ENCODE measurements at places on chromosomes 16 and 17.

DNA sequence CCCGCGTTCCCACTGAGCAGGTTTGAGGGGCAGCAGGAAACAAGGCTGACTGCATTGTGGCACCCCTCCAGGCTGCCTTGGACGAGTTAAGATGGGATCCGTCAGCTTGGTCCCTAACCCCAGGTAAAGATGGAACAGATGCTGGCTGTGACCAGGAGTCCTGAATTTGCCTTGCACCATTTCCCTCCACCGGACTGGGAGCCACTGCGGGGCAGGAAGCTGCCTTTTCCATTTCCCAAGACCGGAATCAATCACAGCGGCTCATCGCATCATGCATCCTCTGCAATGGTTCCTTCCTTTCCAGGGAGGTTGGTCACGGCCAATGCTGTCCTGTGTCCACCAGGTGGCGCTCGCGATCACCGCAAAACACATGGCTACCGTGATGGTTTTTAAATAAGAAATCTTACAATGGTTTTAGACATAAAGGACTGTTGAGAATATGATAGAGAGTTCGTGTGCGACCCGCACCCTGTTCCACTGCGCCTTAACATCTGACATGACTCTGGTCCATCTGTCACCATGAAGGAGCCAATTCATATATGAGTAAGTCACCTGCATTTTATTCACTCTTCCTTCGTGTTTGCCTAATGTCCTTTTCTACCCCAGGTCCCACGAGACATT lies 6.8 kb upstream of the MEAK7 start:
- peak; percentile 86 for DNase-seq

- peak; percentile 82 for DNase-seq
These were observed 5.3 kb upstream of the WIPI1 start for GRCh38 chr17:68462381-68463210.

DNA sequence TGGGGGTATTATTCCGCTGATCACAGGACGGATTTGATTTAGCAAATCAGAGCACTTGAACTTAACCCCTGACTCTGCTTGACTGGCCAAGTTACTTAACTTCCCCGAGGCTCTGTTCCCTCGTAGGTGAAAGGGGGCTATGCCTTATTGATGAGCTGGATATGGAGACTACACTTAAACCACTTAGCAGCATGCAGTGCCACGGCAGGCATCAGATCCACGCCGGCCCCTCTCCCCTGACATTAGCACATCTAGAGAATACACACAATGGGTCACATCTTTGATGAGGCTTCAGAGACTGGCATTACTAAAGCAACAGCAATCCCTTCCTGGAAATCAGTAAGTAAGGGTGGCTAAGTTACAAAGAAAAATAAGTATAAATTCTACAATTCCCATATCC lies 71.0 kb downstream of the ABCC12 start:
- DNase-seq: no peak

- DNase-seq: peak; percentile 16
These were observed 6.0 kb upstream of the DPEP1 start for GRCh38 chr16:89607453-89607852.

DNA sequence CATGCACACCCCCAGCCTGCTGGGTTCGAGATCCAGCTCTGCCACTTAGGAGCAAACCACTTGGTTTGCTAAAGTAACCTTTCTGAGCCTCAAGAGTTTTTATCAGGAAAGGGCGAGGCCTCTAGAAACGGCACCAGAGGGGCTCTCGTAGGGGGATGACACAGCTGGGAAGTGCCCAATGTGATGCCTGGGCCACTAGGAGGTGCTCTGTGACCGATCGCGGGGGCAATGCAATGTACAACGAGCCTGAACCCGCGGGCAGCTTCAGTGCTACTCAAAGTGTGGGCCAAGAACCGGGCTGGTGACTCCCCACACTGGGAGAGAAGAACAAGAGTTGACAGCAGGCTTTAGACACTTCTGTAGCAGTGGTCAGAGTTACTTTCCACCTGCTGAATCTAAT lies 9.4 kb downstream of the C16orf89 start:
- peak; percentile 59 for DNase-seq

DNA sequence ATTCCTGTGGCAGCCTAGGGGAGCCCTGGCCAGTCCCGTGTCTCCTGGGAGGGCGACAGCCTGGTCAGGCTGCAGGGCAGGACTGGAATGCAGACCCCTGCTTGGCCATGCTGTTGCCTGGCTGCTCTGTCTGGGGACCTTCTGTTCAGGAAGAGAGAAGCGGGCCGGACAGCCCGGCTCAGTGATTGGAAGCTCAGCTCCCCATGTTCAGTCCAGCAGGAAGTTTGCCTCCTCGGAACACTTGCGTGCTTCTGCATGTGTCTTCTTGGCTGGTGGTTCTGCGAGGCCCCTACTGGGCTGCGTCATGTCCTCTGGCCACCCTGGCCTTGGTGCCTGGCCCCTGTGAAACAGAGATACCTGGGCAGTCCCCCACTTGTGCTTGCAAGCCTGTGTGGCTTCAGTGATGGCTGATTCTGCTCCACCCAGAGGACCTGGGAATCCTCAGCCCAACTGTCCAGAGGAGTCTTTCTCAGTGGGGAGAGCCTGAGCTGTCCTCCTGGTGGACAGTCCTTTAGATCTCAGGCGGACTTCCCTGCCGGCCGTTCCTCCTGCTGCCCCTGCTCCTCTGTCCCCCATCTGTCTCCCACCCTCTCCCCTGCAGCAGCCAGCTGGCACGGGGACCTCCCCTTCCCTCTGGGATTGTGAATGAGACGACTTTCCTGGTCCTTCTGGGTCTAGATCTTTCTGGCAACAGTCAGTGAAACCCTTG lies 279.5 kb downstream of the SEC14L1 start:
- DNase-seq: no peak

GRCh38 chr17:40399185-40399584 lies 18.5 kb downstream of the TOP2A start:
- DNase-seq: peak; percentile 74

GRCh38 chr17:50560931-50561745 lies 623 bp downstream of the CACNA1G start:
- no peak for DNase-seq

GRCh38 chr17:82351254-82351712 lies 7.8 kb upstream of the TEX19 start:
- no peak for DNase-seq

DNA sequence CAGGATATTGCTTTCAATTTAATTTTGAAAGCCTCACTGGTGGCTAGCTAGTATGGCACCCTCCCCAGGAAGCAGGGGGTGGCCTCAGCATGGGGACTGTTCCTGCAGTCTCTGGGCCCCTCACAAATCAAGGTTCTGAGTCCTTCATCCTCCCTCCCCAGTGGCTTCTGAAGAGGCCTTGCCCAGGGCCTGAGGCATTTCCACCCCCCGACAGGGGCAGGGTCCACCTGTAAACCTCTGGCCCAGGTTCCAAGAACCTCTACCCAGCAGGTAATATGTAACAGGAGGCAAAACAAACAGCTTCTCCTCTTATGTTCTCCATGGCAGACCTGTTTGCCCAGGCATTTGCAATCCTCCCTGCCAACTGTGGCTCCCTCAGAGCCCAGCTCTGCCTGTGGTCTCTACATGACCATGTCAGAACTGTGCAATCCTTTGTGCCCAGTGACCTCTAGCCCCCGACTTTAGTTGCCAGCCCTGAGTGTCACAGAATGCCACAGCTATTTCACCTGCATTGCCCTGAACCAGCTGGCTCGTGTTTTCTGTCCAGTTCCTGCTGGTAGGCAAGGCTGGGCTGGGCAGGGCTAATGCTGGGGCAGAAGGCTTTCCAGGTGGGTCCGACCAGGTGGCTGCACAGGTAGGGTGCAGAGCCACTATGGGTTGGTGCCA lies 14.3 kb downstream of the ACSF2 start:
- no peak for DNase-seq

- DNase-seq: no peak
These were observed 59.9 kb upstream of the GRIN2A start for GRCh38 chr16:10242097-10242496.

DNA sequence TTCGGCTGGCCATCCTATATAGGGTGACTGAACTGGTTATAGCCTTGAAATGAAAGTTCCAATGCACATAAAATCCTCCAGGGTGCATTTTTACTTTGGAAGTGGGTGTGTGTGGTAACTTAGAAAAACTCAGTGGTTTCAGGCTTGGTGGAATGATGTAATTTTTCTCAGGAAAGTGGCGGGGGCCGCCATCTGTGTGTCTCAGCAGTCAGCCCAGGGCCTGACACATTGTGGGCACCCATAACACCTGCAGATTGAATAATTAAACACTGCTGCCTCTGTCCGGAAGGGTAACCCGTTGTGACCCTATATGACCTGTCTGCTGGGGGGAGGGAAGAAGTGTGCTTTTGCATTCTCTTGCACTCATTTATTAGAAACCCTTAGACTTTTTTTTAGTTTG lies 2.2 kb upstream of the PDP2 start:
- DNase-seq: peak; percentile 84

DNA sequence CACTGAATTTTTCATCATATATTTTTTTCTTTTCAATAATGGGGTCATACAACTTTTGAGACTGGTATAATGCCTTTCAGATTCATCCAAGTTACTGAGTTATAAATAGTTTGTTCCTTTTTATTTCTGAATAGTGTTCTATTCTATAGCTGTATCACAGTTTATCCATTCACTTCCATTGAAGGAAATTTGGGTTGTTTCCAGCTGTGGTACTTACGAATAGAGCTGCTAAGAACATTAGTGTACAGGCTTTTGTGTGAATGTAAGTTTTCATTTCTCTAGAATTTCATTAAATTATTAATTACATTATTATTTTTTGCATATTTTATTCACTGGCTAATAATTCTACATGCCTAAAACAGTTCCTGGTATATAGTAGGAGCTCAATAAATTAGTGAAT lies 52.9 kb downstream of the SNTB2 start:
- DNase-seq: no peak

DNA sequence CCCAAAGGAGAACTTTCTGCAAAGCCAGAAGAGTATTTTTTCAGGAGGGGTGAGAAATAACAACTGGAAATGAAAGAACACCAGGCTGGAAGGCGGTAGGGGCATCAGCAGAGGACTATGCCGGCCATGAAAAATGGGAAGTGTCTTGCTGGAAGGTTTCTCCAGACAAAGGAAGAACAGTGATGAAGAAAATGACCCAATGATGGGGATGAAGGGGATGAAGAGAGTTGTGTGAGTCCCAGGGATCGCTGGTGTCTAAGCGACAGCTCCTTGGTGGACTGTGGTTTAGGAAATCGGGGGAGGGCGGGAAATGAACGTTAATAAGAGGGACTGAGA lies 623 bp downstream of the TTLL6 start:
- no peak for DNase-seq

- DNase-seq: no peak
These were observed 41.1 kb downstream of the MARVELD3 start for GRCh38 chr16:71666928-71667707.
